Umbilical cord (tissue), 2 donors: ENCODE measurements at places on chromosomes 13 and 19.

DNA sequence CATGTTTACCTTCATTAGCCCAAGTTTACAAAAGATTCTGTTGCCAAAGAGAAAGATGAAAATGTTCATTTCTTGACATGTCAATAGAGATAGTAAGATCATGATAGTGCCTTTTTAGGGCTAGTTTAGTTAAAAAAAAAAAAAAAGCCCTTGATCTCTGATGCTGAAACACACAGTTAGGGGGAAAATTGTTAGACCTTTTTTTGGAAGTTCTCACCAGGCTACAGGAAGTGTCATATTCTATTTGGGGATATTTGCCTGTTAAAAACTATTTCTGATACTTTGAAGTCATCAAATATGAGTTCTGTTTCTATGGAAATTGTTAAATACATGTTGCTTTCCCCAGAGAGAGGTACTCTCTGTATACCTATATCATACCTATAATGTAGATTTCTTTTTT lies 21.6 kb downstream of the SLAIN1 start:
- no peak for DNase-seq

GRCh38 chr13:97364031-97364430 lies 69.9 kb upstream of the RAP2A start:
- no peak for DNase-seq

GRCh38 chr13:99796175-99796819 lies 175.3 kb downstream of the ZIC5 start:
- peak; percentile 35 for DNase-seq

DNA sequence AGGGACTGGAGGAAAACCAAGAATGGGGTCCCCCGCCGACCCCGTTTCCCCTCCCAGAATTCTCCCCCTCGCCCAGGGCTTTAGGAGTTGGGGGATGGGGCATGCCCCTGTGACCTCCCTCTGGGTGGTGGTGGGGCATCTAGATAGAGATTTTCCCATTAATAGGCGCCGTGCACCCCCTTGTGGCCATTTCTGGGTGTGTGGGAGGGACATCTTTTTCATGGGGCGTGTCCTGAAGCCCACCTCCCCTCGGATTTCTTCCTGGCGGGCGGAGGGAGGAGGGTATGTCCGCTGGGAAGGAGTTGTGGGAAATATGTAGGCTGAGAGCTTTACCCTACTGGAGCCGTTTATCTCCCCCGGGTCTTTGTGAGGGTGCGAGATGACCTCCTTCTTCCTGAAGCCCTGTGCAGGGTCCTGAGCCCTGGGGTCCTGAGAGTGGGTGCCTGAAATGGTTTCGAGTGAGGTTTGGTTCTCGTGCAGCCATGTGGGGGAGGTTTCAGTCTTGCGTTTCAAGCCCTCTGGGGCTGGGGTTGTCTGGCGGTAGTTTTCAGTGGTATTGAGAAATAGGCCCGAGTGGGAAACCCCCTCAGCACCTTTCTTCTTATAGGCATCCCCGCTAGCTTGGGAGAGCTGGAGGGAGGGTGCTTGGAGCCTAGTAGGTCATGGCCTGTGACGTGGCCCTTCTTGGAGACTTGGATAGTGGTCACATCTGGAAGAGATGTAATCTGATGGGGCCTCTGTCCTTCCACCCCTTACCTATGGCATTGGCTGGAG lies 1.0 kb downstream of the PRMT1 start:
- DNase-seq: peak; percentile 79

DNA sequence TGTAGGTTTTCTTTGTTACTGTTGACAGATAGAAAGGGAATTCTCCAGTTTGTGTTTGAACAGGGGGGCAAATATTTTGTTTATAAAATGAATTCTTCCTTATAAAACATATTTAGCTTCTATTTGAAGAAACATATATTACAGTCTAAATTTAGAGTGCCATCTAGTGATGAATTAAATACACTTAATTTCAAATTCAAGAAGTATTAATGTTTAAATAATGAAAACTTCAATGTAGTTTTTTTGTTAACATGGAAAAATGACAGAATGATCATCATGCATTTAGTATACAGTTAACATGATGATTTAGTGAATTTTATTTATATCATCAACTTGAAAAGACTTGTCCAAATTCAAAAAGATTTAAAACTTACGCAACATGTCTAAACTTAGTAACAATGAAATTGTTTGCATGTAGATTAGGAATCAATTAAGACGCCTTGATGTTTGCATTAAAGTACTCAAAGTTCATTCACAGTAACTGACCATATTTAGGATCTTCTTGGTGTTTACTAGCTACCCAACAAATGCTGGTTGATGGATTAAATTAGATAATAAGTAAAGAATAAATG lies 765.9 kb upstream of the SLITRK1 start:
- DNase-seq: no peak

DNA sequence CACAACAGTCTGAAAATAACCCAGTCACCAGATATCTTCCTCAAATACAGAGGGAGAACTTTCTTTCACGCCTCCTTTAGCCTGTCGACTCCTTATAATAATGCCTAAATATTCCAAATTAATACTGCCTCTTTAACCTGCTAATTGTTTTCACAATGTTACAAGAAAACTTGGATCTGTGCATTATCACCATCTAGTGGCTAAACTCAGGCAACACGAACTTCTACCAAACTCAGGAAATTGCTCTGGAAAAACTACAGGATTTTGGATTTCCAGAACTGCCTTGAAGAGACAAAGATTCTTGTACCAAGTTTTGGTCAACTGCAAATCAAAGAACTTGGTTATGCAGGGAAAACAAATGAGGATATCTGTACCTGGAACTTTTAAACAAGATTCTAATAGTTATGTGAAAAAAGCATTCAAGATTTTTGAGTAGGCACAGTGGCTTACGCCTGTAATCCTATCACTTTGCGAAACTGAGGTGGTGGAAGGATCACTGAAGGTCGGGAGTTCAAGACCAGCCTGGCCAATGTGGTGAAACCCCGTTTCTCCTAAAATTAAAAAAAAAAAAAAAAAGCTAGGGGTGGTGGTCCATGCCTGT lies 10.8 kb downstream of the CLN5 start:
- peak; percentile 30 for DNase-seq

DNA sequence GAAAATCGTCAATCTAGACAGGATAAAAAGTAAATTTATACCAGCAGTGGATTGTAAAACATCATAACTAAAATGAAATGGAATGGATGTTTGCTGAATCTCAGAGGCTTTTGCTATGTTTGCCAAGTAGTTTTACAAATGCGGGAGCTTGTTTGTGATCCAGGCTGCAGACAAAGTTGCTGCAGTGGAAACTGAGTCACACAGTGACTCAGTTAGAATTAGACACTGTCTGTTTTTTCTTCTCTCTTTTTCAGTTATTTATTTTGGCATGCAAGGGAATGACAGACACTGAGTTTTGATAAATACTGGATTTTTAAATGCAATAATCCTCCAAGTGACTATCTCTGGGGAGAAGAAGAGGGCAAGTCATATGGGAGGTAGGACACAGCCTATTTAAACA lies 4.6 kb upstream of the PNMA8A start:
- no peak for DNase-seq

DNA sequence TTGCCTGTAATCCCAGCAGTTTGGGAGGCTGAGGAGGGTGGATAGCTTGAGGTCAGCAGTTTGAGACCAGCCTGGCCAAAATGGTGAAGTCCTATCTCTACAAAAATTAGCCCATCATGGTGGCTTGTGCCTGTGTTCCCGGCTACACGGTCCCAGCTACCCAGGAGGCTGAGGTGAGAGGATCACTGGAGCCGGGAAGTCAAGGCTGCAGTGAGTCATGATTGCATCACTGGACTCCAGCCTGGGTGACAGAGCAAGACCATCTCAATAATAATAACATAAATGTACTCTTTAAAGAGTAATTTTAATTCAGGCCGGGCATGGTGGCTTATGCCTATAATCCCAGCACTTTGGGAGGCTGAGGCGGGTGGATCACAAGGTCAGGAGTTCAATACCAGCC lies 38.7 kb downstream of the SKA3 start:
- DNase-seq: no peak

- peak; percentile 68 for DNase-seq
Observed at GRCh38 chr13:106275446-106276032, 259.9 kb downstream of the EFNB2 start.

- DNase-seq: peak; percentile 26
Observed at GRCh38 chr13:20901668-20902437, 693 bp downstream of the XPO4 start.

- no peak for DNase-seq
Observed at GRCh38 chr19:44850641-44851109, 4.6 kb downstream of the NECTIN2 start.

DNA sequence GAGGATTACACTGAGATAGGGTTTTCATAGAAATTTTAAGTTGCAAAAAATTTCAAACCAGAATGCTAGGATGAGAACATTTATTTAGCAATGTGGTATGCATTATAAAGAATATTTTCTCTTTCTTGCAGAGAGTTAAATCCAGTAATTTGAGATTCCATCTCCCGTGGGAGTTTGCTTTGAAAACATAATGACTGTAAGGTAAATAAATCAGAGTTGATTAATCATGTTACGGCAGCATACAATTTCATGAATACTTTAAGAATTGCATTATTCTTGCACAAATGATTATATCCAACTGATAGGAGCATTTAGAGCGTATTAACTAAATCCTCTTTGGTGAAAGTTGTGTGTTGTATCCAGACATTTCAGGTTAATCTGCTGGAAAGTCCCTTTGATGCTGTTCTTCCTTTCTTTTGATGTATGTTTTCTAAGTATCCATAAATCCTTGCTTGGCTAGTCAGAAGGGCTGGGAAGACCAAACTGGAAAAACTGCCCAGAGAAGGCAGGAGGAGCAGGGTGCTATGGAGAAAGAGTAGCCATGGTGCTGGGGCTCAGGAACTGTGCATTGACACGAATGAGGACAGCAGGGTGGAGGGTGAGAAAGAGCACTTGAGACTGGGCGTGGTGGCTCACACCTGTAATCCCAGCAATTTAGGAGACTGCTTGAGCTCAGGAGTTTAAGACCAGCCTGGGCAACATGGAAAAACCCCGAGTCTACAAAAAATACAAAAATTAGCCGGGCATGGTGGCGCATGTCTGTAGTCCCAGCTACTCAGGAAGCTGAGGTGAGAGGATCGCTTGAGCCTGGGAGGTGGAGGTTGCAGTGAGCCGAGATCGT lies 4.8 kb upstream of the GJA3 start:
- no peak for DNase-seq

GRCh38 chr19:41649827-41650226 lies 23.0 kb upstream of the CEACAM4 start:
- DNase-seq: no peak

DNA sequence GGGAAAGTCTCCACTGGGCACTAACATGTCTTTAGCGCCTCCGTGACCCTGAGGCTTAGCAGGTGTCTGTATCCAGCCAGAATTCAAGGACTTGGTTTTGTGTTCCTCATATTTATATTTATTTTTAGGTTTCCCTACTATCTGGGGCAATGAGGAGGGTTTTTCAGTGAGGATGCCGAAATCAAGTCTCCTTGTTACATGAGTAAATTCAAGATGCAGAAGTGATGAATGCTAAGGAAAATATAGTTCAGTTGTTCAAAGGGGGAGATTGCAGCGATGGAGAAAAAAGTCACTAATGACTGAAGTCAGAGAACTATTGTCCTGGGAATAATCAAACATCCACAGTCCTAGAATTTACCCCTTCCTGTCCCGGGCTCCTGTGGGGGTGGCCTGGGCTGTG lies 791 bp upstream of the ADGRE2 start:
- no peak for DNase-seq

GRCh38 chr19:42003506-42004294 lies 9.7 kb upstream of the ATP1A3 start:
- DNase-seq: no peak

DNA sequence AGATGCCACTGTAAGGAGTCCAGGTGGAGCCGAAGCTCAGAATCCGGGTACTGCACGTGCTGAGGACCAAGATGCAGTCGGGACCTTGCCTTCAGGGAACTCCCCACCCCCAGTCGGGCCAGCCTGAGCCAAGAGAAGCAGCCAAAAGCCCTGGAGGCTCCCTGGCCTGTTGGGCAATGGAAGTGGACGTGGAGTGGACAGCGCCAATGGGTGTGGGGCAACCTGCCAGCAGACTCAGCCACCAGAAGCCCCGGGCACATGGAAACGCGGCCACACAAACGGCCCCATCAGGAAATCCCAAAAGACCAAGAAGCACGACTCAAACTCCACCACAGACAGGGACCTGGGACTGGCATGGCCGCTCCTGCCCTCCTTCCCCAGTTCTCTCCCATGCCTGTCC lies 30.0 kb upstream of the KCTD15 start:
- no peak for DNase-seq

GRCh38 chr19:50844296-50844935 lies 10.3 kb upstream of the KLK3 start:
- DNase-seq: no peak

DNA sequence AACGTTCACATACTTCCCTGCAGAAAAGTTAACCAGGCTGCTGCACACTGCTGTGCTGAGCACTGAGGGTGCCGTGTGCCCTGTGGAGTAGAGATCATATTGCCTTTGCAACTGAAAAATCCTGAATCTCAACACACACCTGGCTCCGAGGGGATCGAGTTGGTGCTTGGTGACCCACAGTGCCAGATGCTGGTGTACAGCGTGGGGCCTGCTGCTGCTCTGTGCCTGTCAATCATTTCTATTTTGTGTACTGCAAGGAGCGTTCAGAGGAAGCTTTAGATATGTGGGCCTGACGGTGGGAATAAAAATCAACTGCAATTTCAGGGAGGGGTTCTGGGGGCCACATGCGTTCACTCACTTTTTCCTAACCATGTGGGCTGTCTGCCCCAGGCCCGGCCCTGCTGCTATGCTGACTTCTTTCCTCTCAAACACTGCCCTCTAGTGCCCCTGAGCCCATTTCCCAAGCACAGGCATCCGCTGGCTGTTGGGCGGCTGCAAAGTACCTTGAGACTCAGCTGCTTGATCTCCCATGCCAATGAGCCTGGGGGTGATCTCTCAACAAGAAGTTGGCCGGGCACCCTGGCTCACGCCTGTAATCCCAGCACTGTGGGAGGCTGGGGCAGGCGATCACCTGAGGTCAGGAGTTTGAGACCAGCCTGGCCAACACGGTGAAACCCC lies 9.7 kb upstream of the LENG8 start:
- no peak for DNase-seq

GRCh38 chr19:46840498-46840942 lies 10.1 kb downstream of the AP2S1 start:
- DNase-seq: peak; percentile 83

DNA sequence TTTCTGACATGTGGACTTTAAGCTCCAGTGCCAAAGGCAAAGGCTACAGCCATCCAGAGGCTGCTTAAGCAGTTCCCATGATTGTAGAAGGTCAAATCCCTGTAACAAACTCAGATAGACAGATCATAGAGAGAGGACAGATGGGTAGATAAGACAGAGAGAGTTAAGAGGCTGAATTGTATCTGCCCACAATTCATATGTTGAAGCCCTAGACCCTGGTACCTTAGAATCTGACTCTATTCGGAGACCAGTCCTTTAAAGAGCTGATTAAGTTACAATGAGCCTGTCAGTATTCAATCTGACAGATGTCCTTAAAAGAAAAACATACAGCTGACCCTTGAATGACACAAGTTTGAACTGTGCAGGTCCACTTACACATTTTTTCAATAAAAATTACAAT lies 115.2 kb downstream of the RAP2A start:
- no peak for DNase-seq
